ENCODE measurements at places on chromosomes 12 and 14.

DNA sequence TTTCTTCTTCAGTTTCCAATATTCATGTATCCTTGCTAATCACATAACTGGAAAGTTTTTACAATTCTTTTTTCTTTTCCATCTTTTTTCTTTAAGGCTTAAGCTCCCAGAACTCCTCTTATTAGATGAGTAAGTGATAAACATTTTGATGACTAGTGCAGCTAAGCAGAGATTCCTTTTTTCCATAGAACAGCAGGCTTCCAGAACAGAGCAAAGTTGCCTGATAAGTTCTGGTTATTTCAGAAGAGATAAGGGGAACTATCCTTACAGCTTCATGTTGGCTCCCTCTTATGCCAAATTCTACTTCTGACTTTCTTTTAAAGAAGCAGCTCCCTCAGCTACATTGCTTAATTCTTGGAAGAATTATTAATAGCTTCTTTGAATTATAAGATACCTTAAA is 194.7 kb upstream of the FAR2 start:
- DNase-seq, result no peak

GRCh38 chr12:109540526-109541412 is 32.5 kb downstream of the MMAB start:
- DNase-seq, result no peak

DNA sequence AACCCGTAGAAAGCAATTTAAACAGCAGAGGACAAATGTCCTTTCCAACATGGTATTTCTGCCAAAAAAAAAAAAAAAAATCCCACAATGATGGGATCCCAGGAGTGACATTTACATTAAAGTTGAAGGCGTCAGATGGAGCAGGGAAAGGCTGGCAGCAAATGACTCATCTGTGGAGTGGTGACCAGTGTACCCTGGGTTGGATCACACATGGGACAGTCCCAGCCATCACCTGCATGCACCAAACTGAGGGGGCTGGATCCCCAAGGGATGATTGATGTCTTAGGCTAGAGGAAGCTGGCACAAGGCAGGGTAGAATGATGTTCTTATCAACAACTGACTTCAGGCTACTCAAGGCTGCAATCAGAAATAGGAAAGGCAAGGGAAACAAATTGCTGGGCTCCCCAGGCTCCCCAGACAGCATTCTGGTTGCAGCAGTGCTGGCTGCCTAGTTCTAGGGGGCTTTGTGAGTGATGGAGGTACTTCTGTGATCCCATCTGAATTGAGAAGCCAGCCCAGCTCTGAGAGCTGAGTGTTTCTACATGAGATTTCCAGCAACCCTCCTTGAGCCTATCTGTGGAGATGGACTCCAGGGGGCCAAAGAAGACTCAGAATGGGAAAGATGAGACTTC is 117.9 kb downstream of the DPF3 start:
- DNase-seq, result no peak

GRCh38 chr12:124379938-124380754 is 85.3 kb downstream of the RFLNA start:
- no peak for DNase-seq

DNA sequence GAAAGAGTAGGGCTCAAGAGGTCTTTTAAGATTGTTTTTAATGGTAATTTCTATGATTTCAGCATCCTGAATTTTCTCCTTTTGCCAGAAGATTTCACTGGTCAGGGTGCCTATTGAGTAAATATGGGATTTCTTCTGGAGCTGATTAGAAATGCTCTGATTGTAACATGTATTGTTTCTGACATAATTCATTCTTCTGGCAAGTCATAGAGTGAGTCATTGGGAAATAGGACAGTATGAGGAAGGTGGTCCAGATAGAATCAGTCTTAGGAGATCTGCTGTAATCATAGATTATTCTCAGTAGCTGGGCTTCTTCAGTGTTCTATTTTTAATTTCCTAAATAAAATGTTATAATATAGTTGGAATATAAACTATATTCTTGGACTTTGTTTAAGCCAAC is 182.0 kb upstream of the NAV3 start:
- no peak for DNase-seq

GRCh38 chr14:102667703-102668102 is 75.3 kb downstream of the RCOR1 start:
- DNase-seq, result no peak

- DNase-seq, result no peak
Observed at GRCh38 chr12:131850856-131851559, 22.8 kb downstream of the MMP17 start.

DNA sequence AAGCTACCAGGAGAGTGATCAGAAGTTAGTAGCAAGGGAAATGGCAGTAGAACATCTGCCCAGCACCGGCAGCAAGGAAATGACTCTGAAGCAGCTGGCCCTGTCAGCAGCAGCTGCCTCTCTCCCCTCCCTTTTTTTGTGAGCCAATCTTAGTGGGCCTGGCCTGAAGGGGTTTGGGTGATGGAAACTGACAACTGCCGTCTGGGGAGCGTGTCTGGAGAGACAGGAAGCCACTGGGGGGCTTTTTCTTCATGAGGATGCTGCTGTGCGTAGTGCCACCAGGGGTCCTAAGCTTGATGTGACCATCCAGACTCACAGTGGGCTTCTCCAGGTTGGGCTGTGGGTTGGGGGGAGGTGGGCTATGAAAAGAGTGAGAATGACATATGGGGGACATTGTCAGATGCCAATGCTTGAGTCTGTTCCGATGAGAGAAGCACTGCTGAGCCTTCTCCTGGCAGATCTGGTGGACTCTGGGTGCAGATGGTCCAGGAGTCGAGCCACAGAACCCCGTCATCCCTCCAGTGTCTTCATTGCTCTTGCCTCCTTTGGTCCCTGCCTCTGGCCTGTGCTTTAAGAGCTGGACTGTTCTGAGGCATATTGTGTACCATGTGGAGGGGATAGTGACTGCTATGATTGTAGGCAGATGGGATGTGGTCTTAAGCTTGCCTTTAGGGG is 87.6 kb upstream of the HIF1A start:
- DNase-seq, result no peak

GRCh38 chr12:47267571-47267970 is 187.8 kb upstream of the AMIGO2 start:
- DNase-seq, result no peak

GRCh38 chr12:49345051-49345824 is 1.4 kb upstream of the DNAJC22 start:
- no peak for DNase-seq

DNA sequence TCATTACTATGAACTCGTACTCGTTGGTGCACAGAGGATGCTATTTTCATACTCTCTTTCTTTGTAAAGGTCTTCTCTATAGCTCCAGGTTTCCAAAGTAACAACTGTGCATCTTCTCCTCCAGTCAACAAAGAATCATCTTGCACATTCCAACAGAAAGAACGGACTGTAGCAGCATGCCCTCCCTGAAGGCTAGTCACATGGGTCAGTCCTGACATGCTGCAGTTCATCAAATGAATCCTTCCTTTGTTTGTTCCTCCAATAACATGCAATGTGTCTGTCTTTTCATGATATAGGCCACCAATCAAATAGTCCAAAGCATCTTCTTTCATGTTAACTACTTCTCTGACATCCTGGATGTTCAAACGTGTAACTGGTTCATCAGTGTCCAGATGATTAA is 42.9 kb downstream of the WDR89 start:
- DNase-seq, result no peak

DNA sequence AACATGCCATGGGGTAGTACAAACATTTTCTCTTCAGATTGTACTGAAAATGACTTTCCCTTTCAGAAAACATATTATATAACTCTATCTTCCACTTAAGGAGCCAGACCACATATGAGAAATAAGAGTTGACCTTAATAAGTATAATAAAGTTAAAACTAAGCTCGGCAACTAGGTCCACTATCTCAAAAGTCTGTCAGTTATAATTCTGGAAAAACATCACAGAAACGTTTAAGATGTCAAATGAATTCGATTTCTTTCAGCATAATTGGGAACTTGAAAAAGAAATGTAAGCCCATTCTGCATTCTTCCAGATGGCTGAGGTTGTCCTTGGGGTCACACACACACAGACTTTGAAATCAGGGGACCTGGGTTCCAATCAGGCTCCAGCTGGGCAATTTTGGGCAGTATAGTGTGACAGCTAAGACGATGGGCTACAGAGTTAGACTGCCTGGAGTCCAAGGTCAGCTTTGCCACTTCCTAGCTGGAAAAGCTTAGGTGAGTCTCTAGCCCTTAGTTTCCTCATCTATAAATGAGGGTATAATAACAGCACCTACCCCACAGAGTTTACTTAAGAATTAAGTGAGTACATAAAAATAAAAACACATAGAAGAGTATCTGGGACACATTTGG is 75.6 kb downstream of the PPP2R5E start:
- DNase-seq, result no peak

DNA sequence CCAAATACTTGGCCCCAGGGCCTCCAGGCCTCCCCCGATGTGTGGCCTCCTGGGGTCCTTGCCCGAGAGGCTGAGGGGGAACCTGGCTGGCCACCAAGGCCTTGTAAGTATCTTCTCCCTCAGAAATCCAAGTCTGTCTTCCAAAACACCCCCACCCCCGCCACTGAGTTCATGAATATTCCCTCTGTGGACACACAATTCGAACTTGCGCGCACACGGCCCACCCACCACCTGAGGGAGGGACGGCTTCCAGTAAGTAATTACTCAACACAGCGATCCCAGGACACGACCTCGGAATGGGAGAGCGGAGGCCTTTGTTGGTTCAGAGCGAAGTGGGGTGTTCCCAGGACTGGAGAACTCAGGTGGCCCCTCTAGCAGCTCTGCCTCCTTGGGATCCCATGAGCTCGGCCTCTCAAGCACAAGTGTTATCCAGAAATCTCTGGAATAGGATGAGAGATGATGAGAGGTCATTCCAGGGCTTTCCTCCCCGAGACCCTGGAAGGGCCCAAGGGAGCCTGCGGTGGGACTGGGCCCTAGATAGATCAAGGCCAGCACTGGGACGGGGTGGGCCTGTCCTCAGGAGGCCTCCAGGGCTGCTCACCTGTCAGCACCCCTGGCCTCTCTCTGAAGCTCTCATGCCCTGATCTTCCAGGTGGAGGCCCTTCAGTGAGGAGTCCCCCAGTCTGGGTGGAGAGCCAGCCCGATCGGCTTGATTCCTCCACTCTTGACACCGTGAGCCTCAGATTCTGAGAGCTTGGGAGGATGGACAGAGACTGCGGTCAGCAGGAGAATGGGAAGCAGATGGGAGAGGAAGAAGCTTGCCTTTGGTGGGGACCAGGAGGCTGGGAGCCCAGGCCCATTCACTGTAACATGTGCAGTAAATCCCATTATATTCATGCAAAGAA is 219.0 kb upstream of the RTL1 start:
- no peak for DNase-seq

DNA sequence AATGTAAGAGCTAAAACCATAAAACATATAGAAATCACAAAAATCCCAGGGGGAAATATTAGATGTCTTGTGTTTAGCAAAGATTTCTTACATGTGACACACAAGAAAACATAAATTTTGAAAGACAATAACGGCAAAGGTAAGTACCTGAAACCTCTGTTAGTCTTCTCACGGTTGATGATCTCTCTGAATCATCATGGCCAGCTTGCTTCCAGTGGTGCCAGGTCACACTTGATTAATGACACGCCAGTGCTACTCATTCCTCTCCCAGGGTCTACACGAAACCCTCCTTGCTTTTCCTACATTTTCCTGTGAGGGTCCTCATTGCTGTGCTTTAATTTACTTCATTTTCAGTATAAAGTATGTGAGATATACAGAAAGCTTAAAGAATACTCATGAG is 114.4 kb upstream of the PARP11 start:
- no peak for DNase-seq

GRCh38 chr12:101854747-101855146 is 22.6 kb upstream of the DRAM1 start:
- no peak for DNase-seq

GRCh38 chr12:58026897-58027891 is 85.8 kb downstream of the ATP23 start:
- DNase-seq, result no peak

- no peak for DNase-seq
Observed at GRCh38 chr14:59282378-59282765, 93.9 kb downstream of the DAAM1 start.

GRCh38 chr14:48723841-48724495 is 862.2 kb downstream of the RPS29 start:
- no peak for DNase-seq
